ENCODE measurements at places on chromosomes 5 and 9. TPM values are rescaled to one million over a fixed set of nuclear protein-coding genes. Genes with fewer than 3 reads are reported as not detected.

PAIP1 gene
- 118 TPM for total RNA-seq

BNC2 gene
- total RNA-seq: 4.2 TPM

HINT1 gene
- 476 TPM for total RNA-seq

FER gene
- 6.9 TPM for total RNA-seq

ARHGEF28 gene
- total RNA-seq: 15.0 TPM

AHRR gene
- total RNA-seq: 2.6 TPM

FBN2 gene
- total RNA-seq: 17.3 TPM

REEP2 gene
- total RNA-seq: 5.3 TPM

SPATA31E1 gene
- total RNA-seq: not detected

CAVIN4 gene
- total RNA-seq: 0.55 TPM

LYSMD3 gene
- total RNA-seq: 8.1 TPM

C7 gene
- total RNA-seq: not detected

SOX30 gene
- 0.06 TPM for total RNA-seq

All from A549 treated with RU486 at 1 μM for 4 hours (cell line).